ENCODE measurements at places on chromosomes 4 and X. TPM values are rescaled to one million over a fixed set of nuclear protein-coding genes. Genes with fewer than 3 reads are reported as not detected.

RAB41 gene
- not detected for total RNA-seq

HELT gene
- total RNA-seq: 0.28 TPM

DNA sequence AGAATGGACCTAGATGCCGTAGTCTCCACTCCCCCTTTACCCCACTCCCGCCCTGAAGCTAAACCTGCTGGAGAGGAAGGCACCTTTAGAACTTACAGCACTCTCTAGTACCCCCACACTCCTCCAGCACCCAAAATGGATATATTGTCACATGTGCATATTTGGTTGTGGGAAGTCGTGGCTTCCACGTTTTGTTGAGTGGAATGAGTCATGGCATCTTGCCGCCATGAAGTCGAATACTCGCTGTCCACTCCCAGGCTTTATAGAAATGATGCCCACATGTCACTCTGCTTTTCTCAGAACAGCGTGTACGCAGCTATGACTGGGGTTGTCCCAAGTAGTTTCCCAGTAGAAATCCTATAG lies 545 bp downstream of the ABCE1 start:
- H3K4me1 ChIP-seq: peaks cover 15% of the 10 kb centered on the region
- no peak for DNase-seq
- peaks cover 19% of the 10 kb centered on the region for H3K36me3 ChIP-seq
- peak overlapping the region; percentile 96 for H3K4me3 ChIP-seq
- peak overlapping the region; percentile 60 for H3K27ac ChIP-seq

- no peak for DNase-seq
- H3K27ac ChIP-seq: no peak overlapping the region
- no peak overlapping the region for H3K4me3 ChIP-seq
- peaks cover 20% of the 10 kb centered on the region for H3K36me3 ChIP-seq
- no peaks in the 10 kb centered on the region for H3K27me3 ChIP-seq
Observed at GRCh38 chrX:155514225-155514624, 55.8 kb upstream of the F8A3 start.

GRCh38 chr4:25656031-25656430 lies 380 bp downstream of the SLC34A2 start:
- no peak for DNase-seq
- peaks cover 47% of the 10 kb centered on the region for H3K27me3 ChIP-seq
- H3K36me3 ChIP-seq: no peaks in the 10 kb centered on the region
- H3K4me3 ChIP-seq: peak overlapping the region; percentile 63
- H3K4me1 ChIP-seq: peaks cover 26% of the 10 kb centered on the region

GRCh38 chrX:74736450-74736849 lies 122.0 kb upstream of the RLIM start:
- H3K4me1 ChIP-seq: no peaks in the 10 kb centered on the region
- H3K27ac ChIP-seq: no peak overlapping the region
- DNase-seq: no peak
- no peak overlapping the region for H3K4me3 ChIP-seq

DNA sequence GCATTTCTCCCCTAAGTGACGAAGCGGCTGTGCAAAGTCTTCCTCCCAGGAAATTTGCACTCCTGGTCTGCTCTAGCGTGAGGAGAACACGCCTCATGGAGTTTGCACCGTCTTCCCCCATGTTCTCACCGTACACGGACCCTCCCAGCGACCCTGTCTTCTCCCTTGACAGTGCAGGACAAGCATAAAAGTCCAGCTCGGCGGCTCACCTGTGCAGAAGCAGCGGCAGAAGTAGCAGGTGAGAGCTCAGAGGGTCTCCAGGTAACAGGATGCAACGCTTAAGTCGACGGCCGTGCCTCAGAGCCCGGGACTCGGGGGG lies 314 bp downstream of the P2RY8 start:
- no peaks in the 10 kb centered on the region for H3K4me1 ChIP-seq
- H3K27ac ChIP-seq: no peak overlapping the region
- H3K4me3 ChIP-seq: no peak overlapping the region
- DNase-seq: no peak
- no peaks in the 10 kb centered on the region for H3K36me3 ChIP-seq

- DNase-seq: no peak
- H3K36me3 ChIP-seq: no peaks in the 10 kb centered on the region
- peaks cover 9% of the 10 kb centered on the region for H3K4me1 ChIP-seq
- H3K27me3 ChIP-seq: no peaks in the 10 kb centered on the region
Observed at GRCh38 chr4:169626331-169627282, 6.2 kb downstream of the CLCN3 start.

DNA sequence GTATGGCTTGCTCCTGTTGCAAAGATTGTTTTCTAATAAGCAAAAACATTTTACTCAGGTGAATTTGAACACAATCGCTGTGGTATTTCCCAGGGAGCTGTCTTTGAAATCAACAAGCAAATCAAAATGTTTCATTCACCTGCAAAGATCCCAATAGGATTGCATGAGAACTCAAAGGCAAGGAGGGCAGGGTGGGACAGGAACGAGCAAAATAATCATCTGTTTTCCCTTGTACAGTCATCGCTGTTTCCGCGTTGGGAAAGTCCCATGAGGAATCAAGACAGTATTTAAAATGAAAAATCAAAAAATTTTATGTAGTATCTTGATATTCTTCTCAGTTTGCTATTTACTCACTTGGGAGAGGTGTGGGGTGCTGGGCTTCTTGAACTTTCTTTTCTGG lies 198.8 kb downstream of the STIM2 start:
- H3K27ac ChIP-seq: no peak overlapping the region
- DNase-seq: no peak
- H3K4me1 ChIP-seq: peaks cover 38% of the 10 kb centered on the region
- H3K36me3 ChIP-seq: no peaks in the 10 kb centered on the region
- H3K4me3 ChIP-seq: no peak overlapping the region

DNA sequence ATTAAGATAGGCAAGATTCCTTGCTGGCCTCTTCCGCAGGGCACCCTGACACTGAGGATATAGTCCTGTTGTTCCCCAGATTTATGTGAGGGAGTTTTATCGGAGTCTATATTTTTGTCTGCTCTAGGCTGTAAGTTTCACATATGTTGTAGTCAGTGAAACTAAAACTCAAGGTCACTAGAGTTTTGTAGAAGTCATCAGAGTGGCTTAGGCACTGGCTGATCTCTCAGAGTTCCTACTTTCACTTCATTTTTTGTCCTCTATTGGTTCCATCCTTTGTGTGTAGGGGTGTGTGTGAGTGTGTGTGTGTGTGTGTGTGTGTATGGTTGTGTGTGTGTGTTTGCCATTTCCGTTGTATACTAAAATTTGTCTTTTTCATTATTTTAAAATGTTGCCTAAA lies 577.5 kb downstream of the IQCM start:
- H3K4me1 ChIP-seq: no peaks in the 10 kb centered on the region
- DNase-seq: no peak
- peaks cover 2% of the 10 kb centered on the region for H3K36me3 ChIP-seq
- no peaks in the 10 kb centered on the region for H3K27me3 ChIP-seq
- no peak overlapping the region for H3K27ac ChIP-seq

- H3K27ac ChIP-seq: no peak overlapping the region
- no peak for DNase-seq
- peak overlapping the region; percentile 90 for H3K4me3 ChIP-seq
- peaks cover 7% of the 10 kb centered on the region for H3K27me3 ChIP-seq
- H3K4me1 ChIP-seq: peaks cover 25% of the 10 kb centered on the region
Observed at GRCh38 chrX:3712051-3712869, 1.2 kb downstream of the PRKX start.
